ENCODE measurements at places on chromosomes 11 and 22.

DNA sequence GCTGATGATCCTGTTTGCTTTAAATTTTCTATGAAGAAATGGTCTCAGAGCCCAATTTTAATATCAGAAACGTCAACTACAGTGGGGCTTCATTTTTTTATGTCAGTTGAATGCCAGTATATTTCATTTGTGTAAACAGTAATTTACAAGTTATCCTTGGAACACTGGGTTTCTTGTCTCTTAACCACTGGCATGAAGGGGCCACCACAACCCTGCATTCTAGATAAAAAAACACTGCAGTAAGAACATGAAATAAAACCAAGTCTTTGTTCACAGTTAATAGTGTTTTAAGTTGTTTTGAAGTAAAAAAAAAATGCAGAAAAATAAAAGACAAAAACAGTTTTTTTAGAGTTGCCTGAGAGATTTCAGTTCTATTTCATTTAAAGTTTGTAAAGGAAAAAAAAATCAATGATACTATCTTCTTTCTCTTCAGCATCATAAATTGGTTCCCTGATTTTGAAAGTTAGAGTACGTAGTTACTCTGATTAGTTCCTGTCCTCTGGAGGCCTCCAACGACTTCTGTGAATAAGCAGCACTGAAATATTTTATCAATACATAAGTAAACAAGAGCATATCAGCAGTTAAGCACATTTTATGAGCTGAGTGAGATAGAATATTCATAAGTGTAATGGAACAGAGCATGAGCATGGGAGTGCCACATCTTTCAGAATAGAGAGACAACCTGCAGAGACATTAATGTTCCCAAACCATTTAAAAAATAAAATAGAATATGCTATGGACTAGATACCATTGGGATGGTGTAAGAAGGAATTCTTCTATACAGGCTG is 7.8 kb upstream of the DDI1 start:
- DNase-seq, result no peak

GRCh38 chr11:92976681-92977080 is 7.2 kb downstream of the MTNR1B start:
- no peak for DNase-seq

GRCh38 chr22:38751422-38752346 is 4.1 kb downstream of the SUN2 start:
- DNase-seq, result peak; percentile 50

DNA sequence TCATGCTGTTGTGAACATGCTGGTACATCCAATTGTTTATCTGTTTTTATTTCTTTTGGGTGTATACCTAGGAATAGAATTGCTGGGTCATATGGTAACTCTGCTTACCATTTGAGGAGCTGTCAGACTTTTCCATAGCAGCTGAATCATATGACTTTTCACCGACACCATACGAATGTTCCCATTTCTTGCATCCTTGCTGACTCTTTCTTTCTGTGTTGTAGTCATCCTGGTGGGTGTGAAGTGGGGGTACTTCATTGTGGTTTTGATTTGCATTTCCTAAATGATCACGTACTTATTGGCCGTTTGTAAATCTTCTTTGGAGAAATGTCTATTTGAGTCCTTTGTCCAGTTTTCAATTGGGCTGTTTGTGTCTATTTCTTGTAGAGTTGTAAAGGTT is 26.5 kb downstream of the ATXN10 start:
- DNase-seq, result no peak

- DNase-seq, result no peak
Observed at GRCh38 chr11:128336203-128336602, 251.2 kb downstream of the ETS1 start.

DNA sequence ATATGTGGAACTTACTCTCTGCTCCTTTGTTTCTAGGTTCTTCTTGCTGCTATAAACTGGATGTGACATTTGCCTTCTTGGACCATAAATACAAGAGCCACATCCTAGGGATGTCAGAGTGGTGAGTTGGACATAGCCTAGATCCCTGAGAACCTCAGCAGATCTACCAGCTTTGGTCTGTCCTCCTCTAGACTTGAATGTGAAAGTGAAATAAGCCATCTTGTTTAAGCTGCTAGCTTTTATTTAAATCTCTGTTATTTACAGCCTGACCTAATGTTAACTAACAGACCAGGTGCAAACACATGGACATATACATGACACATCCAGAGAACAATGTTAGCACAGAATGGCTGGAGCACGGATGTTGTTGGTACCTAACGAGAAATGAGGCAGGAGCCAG is 36.0 kb downstream of the SLN start:
- no peak for DNase-seq

GRCh38 chr11:130031945-130032344 is 29.3 kb upstream of the PRDM10 start:
- no peak for DNase-seq

DNA sequence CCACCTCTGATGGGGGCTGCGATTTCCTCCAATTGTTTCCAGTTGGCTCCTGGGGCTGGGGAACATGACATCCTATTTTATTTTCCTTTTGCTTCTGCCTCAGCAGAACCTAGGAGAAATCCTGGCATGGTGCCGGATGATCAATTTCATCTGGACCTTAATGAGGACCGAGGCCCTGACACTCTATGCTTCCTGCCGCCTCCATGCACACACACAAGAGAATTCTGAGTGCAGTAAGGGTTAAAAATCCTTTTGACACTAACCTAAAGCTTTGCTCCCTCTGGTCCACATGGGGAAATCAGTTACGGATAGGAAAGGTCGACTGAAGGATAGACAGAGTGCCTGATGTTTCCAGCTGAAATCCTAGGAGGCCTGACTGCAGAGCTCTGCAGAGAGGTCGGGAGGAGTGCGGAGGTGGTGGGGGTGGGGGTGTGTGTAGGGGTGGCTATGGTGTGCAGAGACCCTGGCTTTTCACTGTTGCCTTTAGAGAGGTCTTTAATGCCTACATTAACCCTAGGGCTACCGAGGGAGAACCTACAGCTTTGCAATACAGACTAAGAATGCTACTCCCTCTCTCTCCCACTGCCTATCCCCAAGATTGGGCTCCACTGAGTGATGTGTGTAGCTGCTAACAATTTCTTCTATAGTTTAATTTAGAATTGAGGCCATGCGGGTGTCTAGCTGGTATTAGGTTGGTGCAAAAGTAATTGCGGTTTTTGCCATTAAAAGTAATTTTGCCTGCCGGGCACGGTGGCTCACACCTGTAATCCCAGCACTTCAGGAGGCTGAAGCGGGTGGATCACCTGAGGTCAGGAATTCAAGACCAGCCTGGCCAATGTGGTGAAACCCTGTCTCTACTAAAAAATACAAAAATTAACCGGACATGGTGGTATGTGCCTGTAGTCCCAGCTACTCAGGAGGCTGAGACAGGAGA is 53.6 kb upstream of the INCENP start:
- no peak for DNase-seq

DNA sequence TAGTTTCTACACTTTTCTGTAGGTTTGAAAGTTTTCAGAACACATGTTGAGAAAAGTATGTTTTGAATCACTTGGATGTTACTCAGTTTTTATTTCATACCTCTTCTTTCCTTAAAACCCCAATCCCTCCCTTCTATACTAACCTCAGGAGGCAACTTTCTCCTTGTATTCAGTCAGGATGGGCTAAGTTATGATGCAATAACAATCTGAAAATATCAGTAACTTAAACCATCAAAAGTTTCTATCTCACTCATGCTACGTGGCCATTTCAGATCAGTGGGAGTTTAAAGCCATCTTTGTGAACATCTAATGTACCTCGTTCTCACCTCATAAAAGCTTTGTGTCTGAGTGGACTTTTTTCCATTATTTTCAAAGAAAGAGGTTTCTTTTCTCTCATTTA is 86.2 kb downstream of the NXPE2 start:
- no peak for DNase-seq

DNA sequence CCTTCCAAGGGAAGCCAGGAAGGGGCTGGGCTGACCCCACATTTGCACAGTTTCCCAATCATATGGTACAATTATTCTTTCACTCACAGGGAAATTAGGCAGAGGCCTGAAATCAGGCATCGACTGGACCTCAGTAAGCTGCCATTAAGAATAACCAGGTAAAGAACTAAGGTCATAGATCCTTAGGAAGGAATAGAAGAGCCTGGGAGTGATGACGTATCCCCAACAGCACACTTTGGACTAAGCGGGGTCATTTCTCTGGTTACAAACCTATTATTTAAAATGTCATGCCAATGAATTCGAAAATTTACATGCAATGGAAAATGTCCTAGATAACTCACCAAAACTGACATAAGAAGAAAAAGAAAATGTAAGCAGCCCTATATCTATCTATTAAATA is 118.2 kb downstream of the BRD1 start:
- no peak for DNase-seq

GRCh38 chr11:11313902-11314692 is 39.0 kb downstream of the CSNK2A3 start:
- DNase-seq, result no peak

- no peak for DNase-seq
Observed at GRCh38 chr11:69529001-69529400, 47.5 kb downstream of the LINC01488 start.

DNA sequence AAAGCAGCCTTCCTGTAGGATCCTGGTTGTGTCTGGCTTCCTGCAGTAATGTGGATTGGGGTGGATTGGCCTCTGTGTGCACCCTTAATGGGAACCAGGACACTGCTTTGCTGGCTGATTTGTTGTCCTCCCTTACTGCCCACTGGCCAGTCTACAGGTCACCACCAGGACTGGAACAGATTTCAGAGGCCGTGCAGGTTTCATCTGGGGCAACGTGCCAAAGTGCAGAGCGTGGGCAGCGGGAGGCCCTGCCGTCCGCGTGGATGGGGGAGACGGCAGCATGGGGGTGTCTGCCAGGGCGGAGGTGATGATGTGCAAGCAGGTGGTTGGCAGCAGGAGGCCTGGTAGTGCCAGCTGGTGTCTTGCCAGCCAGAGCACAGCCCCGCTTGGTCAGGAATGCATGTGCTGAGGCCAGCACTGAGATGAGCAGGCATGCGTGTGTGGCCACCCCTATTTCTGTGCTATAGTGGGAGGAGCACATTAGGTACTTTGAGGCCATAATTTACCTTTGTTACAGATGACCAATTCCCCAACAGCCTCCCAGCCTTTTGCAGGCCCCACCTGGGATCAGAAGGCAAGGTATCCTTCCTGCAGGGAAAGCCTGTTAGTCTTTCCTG is 24.3 kb downstream of the BCR start:
- no peak for DNase-seq

DNA sequence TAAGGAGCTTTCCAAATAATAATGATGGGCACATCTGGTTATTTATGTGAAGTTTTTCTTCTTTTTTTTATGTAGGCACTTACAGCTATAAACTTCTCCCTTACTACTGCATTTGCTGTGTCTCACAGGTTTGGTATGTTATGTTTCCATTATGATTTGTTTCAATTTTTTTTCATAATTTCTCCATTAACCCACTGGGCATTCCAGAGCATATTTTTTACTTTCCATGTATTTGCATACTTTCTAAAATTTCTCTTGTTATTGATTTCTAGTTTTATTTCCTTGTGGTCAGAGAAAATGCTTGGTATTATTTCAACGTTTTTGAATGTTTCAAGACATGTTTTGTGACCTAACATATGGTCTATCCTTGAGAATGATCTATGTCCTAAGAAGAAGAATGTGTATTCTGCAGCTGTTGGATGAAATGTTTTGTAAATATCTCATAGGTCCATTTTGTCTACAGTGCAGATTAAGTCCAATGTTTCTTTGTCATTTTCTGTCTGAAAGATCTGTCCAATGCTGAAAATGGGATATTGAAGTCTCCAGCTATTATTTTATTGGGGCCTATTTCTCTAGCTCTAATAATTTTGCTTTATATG is 362.1 kb downstream of the DDX10 start:
- no peak for DNase-seq

GRCh38 chr11:122863704-122864326 is 18.7 kb upstream of the JHY start:
- DNase-seq, result no peak

DNA sequence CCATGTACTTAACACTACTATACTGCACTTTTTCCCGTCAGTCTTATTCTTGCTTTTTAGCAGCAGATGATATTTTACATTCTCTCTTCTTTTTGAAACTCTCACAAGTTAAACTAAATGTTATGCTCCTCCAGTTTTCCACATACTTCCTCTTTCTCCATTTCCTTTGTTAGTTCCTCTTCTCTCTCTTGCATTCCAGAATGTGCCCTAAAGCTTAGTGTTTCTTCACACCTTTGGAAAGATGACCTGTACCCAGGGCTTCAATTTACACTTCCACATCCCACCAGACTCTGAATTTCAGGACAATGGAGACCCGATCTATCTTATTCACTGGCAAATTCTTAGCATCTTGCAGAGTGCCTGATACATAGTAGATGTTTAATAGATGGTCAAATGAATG is 51.8 kb downstream of the APIP start:
- DNase-seq, result no peak

GRCh38 chr11:45269678-45270077 is 16.5 kb downstream of the SYT13 start:
- no peak for DNase-seq

DNA sequence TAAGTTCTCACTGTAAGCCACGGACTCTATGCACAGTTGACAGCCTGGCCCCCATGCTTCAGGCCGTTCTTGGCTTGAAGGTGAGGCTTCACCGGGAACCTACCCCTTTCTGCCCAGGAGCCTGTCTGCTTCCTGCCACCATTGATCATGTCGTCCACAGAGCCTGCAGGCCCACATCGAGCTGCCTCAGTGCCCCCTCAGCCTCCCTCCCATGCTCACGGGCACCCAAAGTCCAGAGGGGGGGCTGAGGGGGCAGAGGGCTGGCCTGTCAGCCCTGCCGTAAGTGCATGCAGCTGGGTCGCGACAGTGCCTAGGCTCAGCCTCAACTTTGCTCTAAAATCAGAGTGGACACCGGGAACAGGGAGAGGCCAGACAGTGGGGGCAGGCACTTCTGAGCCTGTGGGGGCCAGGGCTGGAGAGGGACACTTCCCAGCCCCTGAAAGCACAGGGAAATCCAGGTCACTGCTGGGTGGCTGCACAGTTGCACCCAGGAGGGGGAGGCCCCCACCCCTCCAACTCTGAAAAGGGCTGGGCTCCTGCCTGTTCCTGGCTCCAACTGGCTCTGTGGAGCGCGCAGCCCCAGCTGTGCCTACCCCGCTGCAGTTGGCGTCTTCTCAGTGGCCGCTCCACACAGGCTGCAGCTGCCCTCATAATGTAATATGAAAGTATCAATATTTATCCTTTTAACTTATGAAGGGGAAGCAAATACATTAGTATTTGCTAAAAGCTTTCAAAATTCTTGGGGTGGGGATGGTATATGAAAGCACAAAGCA is 598.6 kb downstream of the DLG2 start:
- DNase-seq, result no peak
